ENCODE measurements at places on chromosomes 16 and 17. TPM values are rescaled to one million over a fixed set of nuclear protein-coding genes. Genes with fewer than 3 reads are reported as not detected.

GRCh38 chr17:81395600-81396277, 482 bp downstream of the BAHCC1 start:
- no peak for DNase-seq

- DNase-seq = no peak
Measured at GRCh38 chr17:77851921-77852320, 106.6 kb upstream of the TNRC6C start.

DNA sequence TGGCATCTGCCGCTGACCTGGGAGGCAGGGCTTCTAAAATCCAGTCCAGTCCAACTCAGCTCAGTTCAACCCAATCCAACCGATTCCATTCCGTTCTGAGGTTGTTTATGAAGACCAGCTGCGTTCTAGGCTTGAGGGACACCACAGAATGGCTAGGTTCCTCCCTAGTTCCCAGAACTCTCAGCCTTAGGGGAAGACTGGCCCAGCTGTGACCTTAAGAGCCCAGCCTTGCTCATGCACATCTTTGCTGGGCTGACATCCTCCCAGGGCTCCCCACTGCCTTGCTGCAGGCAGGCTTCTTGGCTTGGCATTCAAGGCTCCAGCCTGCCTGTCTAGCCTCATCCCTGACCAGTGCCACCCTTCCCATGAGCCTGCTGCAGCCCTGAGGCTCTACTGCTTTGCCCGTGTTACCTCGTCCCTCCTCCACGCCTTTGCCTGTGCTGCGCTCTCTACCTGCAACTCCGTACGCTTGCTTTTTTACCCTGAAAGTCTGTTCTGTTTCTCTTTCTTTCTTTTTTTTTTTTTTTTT, 7.9 kb downstream of the SLC12A3 start:
- no peak for DNase-seq

- no peak for DNase-seq
Measured at GRCh38 chr16:88379694-88380040, 3.1 kb upstream of the ZNF469 start.

SDR42E2 gene
- total RNA-seq = not detected

- peak; percentile 39 for DNase-seq
Measured at GRCh38 chr17:81387100-81388090, 7.9 kb upstream of the BAHCC1 start.

Measured in activated T-cell treated with anti-CD3 and anti-CD28 coated beads, Interleukin-2, amount 50 U/mL, for 4 hours (primary cell).